Right hindlimb (tissue), 1 donor: ENCODE measurements at places on chromosomes 4 and X.

- DNase-seq: no peak
Measured at GRCh38 chr4:183873409-183874185, 31.5 kb upstream of the STOX2 start.

- peak; percentile 60 for DNase-seq
Measured at GRCh38 chrX:47311932-47312774, 58.2 kb upstream of the ZNF157 start.

DNA sequence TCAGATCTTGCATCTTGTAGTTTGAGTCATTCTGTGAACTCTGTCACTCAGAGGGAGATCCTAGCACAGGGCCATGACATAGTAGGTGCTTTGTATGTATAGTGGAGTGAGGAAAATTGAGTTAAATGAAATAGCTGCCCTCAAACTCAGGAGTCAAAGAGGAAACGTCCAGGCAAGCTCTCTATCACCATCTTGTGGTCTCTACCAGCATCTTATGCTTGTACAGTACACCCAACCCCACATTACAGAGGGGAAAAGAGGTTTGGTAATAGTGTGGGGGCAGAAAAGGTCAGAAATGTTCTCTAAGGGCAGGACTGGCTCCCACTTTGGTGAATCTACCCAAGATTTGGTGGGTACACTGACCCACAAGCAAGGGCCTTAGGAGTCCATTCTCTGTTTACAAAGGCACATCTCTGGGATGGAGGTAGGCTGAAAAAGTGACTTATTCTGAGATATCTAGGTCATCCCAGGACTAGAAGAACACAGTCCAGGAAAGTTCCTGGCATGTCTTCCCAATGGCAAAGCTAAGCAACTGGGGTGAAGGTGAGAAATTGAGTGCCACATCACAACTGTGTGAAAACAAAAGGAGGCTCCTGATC is 131.8 kb downstream of the OR13H1 start:
- DNase-seq: no peak

DNA sequence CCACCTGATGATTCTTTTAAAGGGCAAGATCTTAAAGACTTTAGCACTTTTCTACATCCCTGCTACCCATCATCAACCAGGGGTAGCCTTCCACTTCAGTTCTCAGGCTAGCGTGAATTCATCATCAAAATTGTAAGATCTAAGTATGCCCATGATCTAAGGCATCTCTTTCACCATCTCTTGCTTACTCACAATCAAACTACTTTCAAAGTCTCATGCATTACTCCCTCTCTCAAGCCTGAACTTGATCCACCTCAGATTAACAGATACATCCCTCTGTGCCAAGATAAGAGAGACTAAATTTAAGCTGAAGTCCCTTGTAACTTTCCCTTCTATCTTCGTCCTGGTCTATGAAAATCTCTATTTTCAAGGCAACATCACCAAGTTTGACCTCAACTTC is 62.8 kb downstream of the DHX15 start:
- no peak for DNase-seq

- DNase-seq: no peak
Measured at GRCh38 chr4:110527156-110527555, 51.2 kb downstream of the ENPEP start.

GRCh38 chr4:125489952-125490690 is 175.4 kb downstream of the FAT4 start:
- no peak for DNase-seq

- DNase-seq: no peak
Measured at GRCh38 chrX:18348047-18348446, 6.4 kb downstream of the SCML2 start.

GRCh38 chr4:155376387-155377268 is at the start of gene MAP9:
Gene MAP9, minus strand, starts transcription at chr4:155376965. Its CDS starts 1,115 bp downstream, at chr4:155375850.
- peak; percentile 95 for DNase-seq

DNA sequence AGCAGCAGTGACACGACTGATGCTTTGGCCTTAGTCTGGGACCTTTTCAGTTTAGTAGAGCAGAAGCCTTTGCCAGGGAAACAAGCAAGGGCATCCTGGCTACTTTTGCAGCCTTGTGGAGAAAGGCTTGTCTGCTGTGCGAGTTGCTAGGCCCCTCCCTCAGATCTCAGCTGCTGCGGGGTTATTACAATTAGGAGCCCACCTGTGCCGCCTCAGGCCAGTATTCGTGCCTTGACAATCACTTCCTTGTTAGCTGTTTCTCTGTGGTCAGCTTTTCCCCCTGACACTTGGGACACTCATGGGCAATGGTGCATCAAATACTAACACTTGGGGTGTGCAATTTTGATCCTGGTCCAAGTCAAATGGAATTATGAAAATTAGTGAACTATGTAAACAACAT is 67.9 kb downstream of the SH2D1A start:
- no peak for DNase-seq

DNA sequence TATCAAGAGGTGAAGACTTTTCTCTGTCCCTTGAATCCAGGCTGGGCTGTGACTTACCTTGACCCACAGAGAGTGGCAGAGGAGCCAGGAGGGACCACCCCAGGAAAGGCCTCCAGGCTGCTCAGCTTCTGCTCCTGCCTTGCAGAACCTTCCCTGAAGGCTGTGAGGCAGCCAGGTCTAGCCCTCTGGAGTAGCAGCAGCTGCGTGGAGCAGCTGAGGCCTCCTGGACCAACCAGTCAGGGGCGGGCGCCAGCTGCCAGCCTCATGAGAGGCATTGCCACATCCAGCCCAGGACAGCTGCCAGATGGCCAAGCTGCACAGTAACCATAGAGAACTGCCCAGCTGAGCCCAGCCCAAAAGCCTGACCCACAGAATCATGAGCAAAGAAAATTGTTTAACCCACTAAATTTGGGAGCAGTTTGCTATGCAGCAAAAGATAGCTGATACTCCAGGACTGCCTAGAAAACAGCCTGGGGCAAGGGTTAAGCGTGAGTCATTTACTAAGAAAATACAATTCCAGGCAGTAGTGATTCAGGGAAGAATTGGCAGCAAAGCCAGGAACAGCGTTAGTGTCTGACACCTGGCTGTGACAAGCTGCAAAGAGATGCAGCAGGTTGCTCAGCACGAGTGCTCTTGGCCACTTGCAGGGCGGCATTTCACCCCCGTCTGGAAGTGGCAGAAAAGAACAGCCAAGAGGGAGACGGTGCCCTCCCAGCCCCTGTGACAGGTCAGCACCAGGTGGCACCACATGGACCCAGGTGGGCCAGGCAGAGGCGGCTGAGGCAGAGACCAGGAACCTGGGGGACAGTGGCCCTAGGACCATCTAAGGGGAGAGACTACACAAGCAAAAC is 14.7 kb upstream of the PDE6B start:
- DNase-seq: peak; percentile 75
